DND-41 (cell line): ENCODE measurements at places on chromosomes 5 and 9.

DNA sequence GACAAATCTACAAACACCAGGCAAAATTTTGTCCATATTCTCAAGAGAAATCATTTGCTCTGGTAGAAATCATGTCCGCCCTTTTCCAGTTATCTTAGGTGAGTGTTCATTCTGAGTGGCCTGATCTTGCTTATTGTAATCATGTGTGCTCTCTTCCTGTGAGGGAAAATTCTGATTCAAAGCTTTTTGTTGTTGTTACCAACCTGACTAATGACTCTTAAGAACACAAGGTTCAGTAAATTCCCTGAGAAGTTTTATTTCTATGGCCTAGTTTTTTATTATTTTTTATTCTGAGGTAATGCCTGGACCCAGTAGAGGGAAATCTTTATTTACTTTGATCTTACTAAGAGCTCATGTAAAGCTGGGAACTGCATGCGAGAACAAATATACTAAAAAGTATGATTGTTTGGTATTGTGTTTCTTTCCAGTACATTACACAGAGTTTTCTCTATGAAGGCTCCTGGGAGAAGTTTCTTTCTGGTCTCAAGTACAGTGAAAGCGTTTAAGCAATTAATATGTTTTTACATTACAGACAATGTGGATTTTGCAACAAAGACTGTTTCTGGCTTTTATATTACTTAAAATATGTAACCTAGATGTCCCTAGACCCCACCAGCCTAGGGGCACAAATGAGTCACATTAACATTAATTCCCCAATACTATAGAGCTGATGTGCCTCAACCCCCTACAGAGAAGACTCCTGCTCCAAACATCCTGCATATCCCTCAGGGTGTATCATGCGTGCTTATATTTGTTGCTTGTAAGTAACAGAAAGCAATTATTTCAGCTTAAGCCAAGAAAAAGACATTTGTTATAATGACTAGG is 138.1 kb downstream of the TMEM167A start:
- DNase-seq: no peak

GRCh38 chr9:113911850-113912557 is 35.9 kb downstream of the ZNF618 start:
- DNase-seq: no peak

DNA sequence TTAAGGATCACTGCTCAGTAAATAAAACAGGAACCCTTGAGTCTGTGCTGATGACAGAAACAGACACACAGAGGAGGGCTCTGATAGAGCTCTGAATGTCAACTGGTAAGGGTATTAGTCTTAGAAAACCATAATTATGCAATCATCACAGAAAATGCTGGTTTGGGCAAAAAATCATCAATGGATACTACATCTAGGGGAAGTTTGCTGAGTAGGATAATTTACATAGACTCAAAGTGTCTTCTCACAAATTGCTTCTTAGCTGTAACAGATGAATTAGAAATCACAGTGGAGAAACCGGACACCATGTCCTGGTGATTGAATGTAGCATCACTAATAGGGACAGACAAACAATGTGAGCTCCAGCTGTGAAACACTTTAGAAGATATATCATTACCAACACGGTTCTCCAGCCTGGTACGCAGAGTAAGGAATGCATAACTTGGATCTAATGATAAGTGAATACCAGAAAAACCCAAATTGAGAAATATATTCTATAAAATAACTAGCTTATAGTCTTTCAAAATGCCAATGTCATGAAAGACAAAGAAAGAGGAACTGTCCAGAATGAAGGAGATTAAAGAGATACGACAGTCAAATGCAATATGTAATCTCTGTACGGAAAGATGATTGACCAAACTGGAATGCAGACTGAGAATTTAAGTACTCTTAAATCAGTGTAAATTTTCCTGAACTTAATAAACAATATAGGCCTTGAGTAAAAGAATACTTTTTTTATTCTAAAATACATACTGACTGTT is 17.3 kb downstream of the CHD1 start:
- no peak for DNase-seq

DNA sequence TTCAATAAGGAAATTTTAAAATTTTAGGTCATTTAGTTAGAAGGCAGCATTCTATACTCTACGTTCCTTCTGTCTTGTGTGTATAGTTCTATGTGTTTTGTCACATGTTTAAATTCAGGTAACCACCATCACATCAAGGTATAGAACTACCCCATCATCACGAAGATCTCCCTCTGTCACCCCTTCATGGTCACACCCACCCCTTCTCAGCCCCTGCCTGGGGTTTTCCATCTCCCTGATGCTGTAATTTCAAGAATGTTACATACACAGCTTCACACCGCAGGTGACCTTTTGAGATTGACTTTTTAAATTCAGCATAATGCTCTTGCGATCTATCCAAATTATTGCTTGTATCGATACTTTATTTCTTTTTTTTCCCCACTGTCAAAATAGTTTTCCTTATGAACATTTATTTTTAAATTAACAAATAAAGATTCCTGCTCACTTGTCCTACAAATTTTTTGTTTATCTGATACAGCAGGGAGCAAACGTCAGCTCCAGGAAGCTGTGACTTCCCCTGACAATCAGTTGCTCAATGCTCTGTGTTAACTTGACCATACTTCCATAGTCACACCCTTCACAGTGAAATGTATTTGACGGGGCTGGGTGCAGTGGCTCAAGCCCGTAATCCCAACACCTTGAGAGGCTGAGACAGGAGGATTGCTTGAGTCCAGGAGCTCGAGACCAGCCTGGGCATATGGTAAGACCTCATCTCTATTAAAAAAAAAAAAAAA is 10.2 kb downstream of the BTNL8 start:
- DNase-seq: no peak

GRCh38 chr5:125037020-125037419 is 290.6 kb upstream of the ZNF608 start:
- no peak for DNase-seq

DNA sequence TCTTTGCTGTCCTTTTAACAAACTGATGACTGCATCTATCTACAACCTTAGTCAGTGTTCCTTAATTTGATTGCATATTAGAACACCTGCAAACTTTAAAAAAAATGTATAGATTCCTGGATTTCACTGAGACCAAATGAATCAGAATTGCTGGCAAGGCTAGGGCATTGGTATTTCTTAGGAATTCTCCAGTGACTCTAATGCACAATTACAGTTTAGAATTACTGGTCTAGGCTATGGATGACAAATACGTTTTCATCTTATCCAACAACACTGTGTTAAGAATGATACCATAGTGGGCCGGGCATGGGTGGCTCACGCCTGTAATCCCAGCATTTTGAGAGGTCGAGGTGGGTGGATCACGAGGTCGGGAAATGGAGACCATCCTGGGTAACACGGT is 545.9 kb upstream of the RIOK2 start:
- no peak for DNase-seq

GRCh38 chr5:36422952-36423351 is 121.2 kb upstream of the RANBP3L start:
- DNase-seq: no peak

- DNase-seq: no peak
Observed at GRCh38 chr5:149413477-149414210, 34.6 kb upstream of the IL17B start.

DNA sequence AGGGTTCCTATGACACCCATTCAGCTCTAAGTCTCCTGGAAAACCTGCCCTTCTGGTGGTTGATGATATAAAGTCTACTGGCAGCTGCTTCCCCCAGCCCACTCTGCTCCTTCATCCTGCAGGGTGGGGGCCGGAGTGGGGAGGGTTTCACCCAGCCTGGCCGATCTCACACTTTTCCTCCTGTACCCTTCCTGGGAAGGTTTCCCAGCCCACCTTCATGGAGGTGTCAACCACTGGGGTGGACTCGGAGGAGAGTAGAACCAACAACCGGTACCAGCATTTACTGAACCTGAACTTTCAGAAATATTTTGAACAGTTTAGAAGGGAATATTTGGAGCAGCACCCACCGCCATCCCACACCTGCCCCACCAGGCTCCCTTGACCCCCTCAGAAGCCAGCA is 30.4 kb downstream of the ROR2 start:
- no peak for DNase-seq

DNA sequence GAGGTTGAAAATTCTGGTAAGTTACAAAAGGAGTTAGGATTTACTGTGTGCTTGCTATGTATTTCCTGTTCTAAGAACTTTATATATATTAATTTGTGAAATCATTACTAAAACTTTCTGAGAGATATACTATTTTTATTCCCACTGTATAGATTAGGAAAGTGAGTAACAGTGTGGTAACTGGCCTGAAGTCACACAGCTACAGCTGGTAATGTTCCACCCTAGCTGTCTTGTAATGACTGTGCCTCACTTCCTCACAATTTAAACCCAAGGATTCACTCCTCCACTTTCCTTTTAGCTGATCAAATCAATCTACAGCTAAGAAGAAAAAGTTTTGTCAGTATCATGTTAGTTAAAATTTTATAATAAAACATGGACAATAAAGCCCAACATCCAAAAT is 278.8 kb downstream of the GAS1 start:
- no peak for DNase-seq

- DNase-seq: no peak
Observed at GRCh38 chr5:143509758-143510221, 106.3 kb upstream of the NR3C1 start.

DNA sequence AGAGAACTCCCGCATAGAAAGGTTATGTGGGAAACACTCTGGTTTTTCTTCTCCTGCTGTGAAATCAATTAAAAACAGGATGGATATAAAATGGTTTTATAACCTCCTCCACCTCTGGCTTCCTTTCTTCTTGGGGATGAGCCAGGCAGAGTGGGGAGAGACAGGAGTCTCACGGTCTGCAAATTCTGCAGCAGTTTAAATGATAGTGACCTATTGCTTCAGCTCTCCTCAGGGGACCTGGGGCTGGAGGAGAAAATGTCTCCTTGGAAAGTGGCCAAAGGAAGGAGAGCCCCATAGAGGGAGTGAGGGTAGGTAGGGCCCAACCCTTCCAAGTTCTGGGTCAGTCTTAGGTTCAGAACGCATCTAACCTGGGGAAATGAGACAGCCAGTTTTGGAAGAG is 118.8 kb downstream of the MTX3 start:
- DNase-seq: no peak

GRCh38 chr5:65364907-65365306 is 116.8 kb downstream of the ADAMTS6 start:
- DNase-seq: no peak

DNA sequence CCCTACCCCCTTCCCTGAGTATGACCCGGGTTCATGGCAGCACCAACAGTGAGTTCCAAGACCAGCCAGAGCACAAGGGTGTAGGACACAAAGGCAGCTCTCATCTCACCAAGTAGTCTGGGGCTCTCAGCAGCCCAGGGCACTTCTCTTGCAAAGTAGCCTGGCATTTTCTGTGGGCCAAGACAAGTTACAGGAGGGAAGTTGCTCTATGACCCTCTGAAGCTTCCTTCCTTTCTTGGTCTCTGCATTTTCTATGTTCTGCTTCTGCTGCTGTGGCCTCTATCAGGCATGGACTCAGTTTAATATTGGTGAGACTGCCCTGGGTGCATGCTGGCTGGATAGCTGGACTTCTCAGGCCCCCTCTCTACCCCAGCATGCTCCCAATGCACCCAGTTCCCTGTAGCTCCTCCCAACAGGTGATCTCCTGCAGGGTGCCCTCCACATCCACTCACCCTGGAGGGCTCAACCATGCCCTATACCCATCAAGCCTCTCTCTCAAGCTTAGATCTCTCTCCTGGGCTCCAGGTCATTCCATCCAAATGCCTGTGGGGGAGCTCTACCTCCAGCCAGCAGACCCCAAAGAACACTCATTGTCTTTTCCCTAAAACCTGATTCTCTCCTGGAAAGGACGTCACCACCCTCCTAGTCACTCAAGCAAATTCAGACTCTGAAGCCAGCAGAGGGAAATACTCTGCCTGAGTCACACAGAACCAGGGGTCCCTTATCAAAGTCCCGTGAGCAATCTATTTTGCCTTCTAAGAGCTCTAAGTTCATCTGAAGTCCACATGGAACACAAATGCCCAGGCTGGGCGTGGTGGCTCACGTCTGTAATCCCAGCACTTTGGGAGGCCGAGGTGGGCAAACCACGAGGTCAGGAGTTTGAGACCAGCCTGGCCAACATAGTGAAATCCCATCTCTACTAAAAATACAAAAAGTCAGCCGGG is 13.8 kb downstream of the TBC1D2 start:
- DNase-seq: no peak

DNA sequence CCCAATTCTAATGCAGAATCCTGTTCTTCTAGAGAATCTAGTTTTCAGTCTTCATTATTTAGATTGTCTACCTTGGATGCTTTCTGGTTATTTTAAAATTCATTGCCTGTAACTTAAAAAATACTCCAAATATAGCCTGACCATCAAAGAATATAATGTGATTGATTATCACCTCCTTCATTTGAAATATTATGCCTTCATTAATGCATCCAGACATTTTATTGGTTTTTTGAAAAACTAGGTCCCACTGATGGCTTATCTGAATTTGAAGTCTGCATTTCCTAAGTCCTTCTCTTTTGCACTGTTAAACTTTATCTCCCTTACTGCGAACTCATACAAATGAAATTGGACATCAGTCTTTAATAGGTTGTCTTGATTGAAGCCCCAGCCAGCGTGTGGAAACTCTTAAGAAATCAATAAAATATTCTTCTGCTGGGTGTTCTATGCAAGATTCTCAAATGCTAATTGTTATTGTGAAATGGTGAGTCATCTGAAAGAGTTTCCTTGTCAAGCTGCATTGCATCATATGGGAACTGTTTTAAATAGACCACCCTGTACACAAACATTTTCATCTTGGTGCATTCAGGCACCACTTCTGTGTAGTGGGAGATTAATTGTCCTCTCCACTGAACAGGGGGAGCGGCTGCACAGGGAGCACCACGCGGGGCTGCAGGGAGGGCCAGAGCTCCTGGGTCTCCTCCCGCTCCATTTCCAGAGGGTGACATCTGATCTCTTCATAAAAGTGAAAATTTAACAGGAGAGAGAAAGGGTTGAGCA is 92.3 kb upstream of the FANCC start:
- DNase-seq: no peak

- no peak for DNase-seq
Observed at GRCh38 chr5:83197326-83197967, 120.1 kb downstream of the XRCC4 start.

- DNase-seq: no peak
Observed at GRCh38 chr5:104932431-104932830, 1369.8 kb upstream of the NUDT12 start.

- no peak for DNase-seq
Observed at GRCh38 chr5:36494841-36495601, 111.4 kb upstream of the SLC1A3 start.

GRCh38 chr9:110427497-110428104 is 89.9 kb upstream of the TXNDC8 start:
- DNase-seq: peak; percentile 21

GRCh38 chr9:14608540-14608939 is 84.7 kb downstream of the ZDHHC21 start:
- DNase-seq: no peak

- DNase-seq: no peak
Observed at GRCh38 chr5:10441992-10442435, 335 bp downstream of the ROPN1L start.

GRCh38 chr5:40578501-40579451 is 100.9 kb upstream of the PTGER4 start:
- no peak for DNase-seq

DNA sequence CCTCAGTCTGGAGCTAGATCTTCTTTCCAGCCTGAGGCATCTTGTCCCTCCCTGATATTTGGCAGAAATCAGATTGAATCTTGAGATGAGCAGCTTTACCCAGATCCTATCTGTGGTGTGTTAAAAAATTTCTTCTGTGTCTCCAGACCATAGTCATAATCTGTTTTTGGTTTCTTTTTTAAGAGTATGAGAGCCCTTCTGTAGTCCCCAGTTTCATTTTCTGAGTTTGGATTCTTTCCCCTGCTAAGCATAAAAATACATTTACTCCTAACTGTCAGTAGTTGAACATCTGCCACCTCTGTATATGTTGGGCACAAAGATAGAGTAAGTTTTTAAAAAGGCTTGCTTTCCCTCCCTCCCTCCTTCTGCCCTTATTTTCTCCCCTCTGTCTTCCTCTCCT is 137.7 kb downstream of the CNTLN start:
- DNase-seq: no peak
